ENCODE measurements at places on chromosomes 3 and 15.

- no peak for DNase-seq
These were observed 1.4 kb upstream of the PRKCI start for GRCh38 chr3:170220871-170221270.

DNA sequence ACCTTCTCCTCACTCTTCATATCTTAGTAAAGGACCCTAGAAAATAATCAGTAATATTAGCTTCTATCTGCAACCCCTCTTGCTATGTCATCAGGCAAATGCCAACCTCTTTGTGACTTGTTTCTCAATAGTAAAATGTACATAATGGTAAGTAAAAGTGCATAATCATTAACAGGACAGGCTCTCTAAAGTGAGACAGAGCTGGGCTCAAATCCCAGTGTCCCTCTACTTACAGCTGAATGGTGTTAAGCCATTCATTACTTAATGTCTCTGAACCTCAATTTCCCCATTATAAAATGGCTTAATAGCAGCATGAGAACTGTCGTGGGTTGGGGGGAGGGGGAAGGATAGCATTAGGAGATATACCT is 62.6 kb upstream of the ATP11B start:
- no peak for DNase-seq

GRCh38 chr3:183800243-183800863 is 25.0 kb downstream of the MAP6D1 start:
- no peak for DNase-seq

- DNase-seq: no peak
These were observed 55.1 kb downstream of the PDE8A start for GRCh38 chr15:85036716-85037115.

DNA sequence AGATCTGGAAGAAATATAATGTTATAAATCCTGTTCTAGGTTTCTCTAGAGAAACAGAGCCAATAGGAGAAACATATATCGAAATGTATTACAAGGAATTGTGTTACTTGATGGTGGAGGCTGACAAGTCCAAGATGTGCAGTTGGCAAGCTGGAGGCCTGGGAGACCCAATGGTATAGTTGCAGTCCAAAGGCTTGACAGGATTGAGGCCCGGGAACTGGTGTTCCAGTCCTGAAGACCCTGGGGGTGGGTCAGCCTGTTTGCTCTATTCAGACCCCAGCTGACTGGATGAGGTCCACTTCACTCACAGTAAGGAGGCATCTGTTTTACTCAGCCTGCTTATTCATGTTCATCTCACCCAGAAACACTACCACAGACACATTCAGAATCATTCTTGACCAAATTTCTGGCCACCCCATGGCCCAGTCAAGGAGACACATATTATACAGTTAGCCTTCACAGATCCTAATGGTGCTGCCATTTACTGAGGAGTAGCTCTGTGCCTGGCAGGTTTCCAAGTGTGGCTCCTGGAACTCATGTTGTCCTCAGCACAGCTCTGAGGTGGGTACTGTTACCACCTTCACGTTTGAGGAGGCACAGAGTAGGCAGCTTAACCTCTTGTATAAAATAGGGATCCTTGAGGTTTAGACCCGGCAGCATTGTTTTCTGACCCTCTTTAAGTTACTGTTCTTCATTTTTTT is 3.7 kb downstream of the TRAK1 start:
- DNase-seq: no peak

- no peak for DNase-seq
These were observed 52.5 kb downstream of the CLDN11 start for GRCh38 chr3:170471149-170471548.

GRCh38 chr15:74265046-74265639 is 29.0 kb downstream of the CCDC33 start:
- peak; percentile 92 for DNase-seq

GRCh38 chr15:68204361-68204760 is 771 bp downstream of the CALML4 start:
- DNase-seq: no peak

DNA sequence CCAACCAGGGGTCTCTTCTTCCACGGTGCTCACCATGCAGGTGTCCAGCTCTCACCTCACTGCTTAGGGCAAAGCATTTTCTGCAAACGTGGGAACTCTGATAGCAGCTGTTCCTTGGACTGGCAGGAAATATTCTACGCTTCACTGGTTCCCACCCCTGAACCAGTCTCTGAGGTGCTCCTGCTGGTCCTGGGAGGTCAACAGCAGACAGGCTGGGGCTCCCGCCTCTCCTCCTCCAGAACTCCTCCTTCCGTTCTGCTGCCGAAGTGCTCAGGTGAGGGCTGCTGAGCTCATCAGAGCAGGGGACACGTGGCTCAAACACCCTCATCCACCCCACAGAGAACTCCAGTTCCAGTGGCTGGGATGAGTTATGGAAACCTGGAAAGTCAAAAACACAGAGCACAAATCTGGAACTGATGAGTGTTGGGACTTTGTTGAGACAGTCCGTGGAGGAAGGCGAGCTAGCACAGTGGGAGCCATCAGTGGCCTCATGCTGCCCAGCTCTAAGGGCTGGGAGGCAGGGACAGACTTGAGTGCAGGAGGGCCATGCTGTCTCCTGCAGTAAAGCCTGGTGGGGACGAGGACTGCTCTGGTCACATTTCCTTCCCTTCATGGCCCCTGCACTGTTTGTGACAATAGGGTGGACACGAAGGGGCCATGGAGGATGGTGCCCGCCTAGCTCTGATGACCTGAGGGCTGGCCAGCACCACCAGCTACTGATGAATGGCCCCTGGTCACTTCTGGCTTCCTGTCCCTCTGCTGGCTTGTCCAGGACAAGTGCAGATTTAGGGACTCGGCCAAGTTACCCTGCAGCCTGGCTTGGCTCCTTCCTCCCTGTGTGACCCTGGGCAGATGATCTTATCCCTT is 137.8 kb downstream of the KLF13 start:
- no peak for DNase-seq

GRCh38 chr15:76293361-76293760 is 17.9 kb downstream of the ETFA start:
- no peak for DNase-seq

DNA sequence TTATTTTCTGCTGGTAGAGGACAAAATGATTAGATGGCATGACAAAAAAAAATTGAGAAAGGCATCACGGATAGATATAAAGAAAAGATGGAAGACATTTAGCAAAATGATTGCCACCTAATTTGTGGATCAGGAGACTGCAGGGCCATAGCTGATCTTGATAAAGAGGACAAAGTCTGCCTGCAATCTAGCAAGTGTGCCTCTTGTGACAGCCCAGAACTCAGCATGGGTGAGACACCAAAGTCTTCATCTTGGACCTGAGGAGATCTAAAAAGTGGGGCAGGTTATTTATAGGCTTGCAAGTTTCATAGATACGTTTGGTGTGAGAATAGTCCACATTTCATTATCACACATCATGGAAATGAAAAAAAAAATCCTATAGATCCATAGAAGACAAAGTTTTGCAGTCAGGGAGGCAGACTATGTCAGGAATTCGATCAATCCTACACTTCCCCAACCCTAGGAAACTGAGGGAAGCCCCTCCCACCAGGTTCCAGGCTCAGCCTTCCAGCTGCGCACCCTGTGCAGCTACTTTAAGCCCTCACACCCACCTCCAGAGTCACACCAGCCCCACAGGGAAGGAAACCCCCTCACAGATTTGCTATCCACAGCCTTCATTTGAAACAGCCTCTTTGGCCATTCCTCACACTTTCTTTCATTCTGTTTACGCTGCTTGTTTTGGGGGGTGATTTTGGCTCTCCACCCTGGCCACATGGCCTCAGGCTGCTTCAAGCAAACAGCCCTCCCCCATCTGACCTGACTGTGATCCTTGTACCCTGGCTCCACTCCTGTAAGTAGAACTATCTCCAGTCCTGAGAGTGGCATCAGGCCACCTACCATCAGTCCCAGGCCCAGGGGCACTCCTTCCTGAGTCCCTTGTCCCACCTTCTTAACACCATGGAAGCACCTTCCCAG is 28.1 kb upstream of the KLHL6 start:
- no peak for DNase-seq

All from nephron progenitor cell (in vitro differentiated cells).